ENCODE measurements at places on chromosomes 3 and 15. TPM values are rescaled to one million over a fixed set of nuclear protein-coding genes. Genes with fewer than 3 reads are reported as not detected.

DNA sequence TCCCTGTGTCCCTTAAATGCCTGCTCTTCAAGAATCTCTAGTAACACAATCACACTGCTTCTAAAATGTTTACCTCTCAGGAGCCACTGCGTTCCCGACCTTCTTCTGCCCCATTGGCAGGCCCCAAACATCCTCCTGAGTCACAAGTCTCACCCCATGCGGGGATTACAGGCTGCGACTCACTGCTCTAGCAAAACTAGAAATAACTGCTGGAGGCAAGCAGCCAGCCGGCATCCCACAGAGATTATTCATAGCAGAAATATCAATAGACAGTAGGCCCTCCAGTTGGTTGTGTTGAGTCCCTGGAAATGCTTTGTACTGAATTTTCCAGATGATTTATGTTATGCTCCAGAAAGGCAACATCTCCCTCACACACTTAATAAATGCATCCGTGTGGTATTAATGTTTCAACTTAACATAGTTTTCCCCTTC lies 64.8 kb downstream of the RFTN1 start:
- peak; percentile 30 for DNase-seq

GRCh38 chr3:193342551-193342950 lies 36.0 kb downstream of the ATP13A5 start:
- no peak for DNase-seq

GRCh38 chr3:24573576-24573975 lies 78.9 kb upstream of the THRB start:
- DNase-seq = no peak

EPM2AIP1 gene
- 12.1 TPM for total RNA-seq

Data from left colon (tissue), 2 donors.